Pancreas (tissue), 10 donors: ENCODE measurements at places on chromosomes 5 and 9. TPM values are rescaled to one million over a fixed set of nuclear protein-coding genes. Genes with fewer than 3 reads are reported as not detected.

DNA sequence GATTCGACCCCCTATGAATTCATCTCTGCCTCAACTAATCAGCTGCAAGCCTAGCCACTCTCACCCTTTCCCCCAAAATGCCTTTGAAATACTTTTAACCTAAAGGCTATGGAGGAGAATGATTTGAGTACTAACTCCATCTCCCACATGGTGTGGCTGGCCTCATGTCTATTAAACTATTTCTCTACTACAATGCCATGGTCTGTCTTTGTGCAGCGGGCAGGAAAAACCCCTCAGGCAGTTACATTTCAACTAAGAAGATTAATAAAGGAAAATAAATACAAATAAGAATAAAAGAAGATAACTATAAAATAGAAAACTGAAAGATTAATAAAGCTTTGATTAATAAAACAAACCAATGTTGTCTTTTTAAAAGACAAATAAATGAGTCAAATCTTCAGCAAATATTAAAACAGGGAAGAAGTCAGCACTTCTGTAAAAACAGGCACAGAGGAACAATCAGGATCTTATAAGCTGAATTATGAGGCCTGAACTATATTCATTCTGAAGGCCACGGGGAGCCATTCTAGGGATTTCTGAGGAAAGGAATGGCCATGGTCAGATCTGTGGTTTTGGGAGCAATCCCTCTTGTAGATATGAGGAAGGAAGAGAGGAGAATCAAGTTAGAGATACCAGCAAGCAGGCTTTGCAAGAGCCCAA lies 116.1 kb upstream of the SLC12A2 start:
- no peaks in the 10 kb centered on the region for H3K36me3 ChIP-seq
- H3K4me1 ChIP-seq: no peaks in the 10 kb centered on the region
- H3K27ac ChIP-seq: no peak overlapping the region
- no peaks in the 10 kb centered on the region for H3K27me3 ChIP-seq
- no peak for DNase-seq

- peaks cover 5% of the 10 kb centered on the region for H3K4me1 ChIP-seq
- H3K36me3 ChIP-seq: no peaks in the 10 kb centered on the region
- H3K27me3 ChIP-seq: no peaks in the 10 kb centered on the region
- DNase-seq: no peak
- no peak overlapping the region for H3K4me3 ChIP-seq
Measured at GRCh38 chr9:19155106-19155935, 28.0 kb upstream of the PLIN2 start.

FEM1C gene
- total RNA-seq: 7.5 TPM

GRCh38 chr5:144017631-144018030 lies 152.8 kb downstream of the YIPF5 start:
- H3K27me3 ChIP-seq: no peaks in the 10 kb centered on the region
- no peaks in the 10 kb centered on the region for H3K36me3 ChIP-seq
- no peaks in the 10 kb centered on the region for H3K4me1 ChIP-seq
- no peak overlapping the region for H3K4me3 ChIP-seq

- H3K27ac ChIP-seq: no peak overlapping the region
- no peak overlapping the region for H3K4me3 ChIP-seq
- H3K27me3 ChIP-seq: no peaks in the 10 kb centered on the region
- no peak for DNase-seq
Measured at GRCh38 chr9:77616191-77616590, 31.9 kb downstream of the GNA14 start.

IL13 gene
- total RNA-seq: not detected

GRCh38 chr5:169538944-169539343 lies 44.6 kb upstream of the SPDL1 start:
- H3K27ac ChIP-seq: no peak overlapping the region
- no peaks in the 10 kb centered on the region for H3K4me1 ChIP-seq
- no peak overlapping the region for H3K4me3 ChIP-seq
- H3K36me3 ChIP-seq: no peaks in the 10 kb centered on the region

- no peak for DNase-seq
- no peaks in the 10 kb centered on the region for H3K27me3 ChIP-seq
- no peak overlapping the region for H3K27ac ChIP-seq
- H3K4me1 ChIP-seq: no peaks in the 10 kb centered on the region
- H3K4me3 ChIP-seq: no peak overlapping the region
- no peaks in the 10 kb centered on the region for H3K36me3 ChIP-seq
Measured at GRCh38 chr5:53927668-53928247, 367.3 kb downstream of the NDUFS4 start.
